ENCODE measurements at places on chromosomes 2 and 18.

GRCh38 chr2:232901736-232902578 lies 31.9 kb downstream of the SNORC start:
- DNase-seq, result no peak

- DNase-seq, result no peak
Measured at GRCh38 chr18:74528478-74528877, 5.8 kb upstream of the CNDP1 start.

DNA sequence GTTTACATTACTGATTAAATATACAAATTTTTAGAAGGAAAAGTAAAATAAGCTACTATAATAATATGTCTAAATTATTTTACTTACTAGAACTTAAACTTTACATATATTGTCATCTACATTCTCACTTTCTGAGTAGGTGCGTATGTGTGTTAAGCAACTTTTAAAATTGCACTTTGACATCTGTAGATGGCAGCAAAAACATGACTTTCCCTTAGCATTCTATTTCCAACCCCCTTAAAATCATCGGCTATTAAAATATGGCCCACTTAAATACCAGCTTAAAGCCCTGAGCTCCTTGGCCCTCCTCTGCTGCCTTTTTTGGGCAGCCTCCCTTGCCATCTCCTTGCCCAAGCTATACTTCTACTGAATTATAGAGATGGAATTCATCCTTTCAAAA lies 78.0 kb downstream of the UPP2 start:
- DNase-seq, result no peak

DNA sequence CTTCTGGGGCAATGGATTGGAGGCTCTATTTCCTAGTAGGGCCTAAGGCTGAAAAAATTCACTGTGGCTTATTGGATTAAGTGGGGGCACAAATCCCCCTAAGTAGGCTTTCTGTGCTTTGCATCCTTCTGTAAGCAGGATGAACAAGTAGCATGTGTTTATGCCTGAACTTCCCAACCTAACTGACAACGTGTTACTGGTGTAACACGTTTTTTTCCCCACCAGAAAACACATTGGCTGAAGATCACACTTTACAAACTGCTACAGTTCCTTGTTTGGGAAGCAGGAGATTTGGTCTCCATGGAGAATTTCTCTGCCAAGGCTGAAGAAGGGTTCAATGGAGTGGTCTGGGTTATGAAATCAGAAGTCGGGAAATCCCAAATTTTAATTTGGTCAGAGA lies 7.2 kb upstream of the ITGA6 start:
- DNase-seq, result no peak

DNA sequence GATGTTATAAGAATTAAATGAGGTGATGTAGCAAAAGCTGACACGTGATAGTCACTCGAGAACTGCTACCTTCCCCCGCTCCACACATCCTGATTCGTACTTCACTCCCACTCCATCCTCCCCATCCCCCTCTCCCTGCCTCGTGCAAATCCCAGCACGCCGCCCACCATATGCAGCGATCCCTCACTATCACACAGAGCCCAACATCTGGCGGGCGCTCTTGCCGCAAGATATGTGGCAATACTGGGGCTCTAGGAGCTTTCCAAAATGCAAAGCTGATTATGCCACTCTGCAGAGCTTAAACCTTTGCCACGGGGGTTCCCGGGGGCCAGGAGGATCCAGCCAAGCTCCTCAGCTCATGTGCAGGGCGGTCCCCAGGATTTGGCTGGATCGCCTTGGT lies 37.4 kb downstream of the DNMT3A start:
- DNase-seq, result no peak

GRCh38 chr2:117537032-117537431 lies 277.5 kb upstream of the DDX18 start:
- no peak for DNase-seq

DNA sequence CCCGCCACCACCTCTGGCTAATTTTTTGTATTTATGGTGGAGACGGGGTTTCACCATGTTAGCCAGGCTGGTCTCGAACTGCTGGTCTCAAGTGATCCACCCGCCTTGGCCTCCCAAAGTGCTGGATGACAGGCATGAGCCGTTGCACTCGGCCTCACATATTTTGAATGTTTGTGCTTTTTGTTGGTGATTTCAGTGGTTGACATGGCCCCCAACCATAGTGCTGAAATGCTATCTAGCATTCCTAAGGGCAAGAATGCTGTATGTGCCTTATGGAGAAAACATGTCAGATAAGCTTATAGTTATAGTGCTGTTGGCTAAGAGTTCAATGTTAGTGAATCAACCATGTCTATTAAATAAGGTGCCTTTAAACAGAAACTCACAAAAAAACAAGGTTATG lies 8.9 kb downstream of the ZAP70 start:
- DNase-seq, result no peak

DNA sequence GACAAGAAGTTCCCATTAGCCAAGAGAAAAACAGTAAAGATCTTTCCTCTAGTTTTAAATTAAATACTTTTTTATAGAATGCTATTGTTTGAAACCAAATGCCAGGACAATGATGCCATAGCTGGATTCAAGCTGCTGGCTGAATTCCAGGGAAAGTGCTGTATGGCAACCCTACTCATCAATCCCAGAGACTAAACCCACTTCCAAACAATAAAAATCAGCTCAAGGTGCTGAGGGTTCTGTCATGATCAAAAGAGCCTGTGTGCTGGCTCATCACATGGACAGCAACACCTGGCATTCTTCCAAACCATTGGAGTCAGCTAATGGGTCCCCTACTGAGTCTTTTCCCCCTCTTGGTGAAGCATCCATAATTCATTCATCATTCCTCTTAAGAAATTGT lies 53.7 kb upstream of the PARD3B start:
- DNase-seq, result no peak

- DNase-seq, result no peak
Measured at GRCh38 chr2:112087346-112088020, 32.4 kb downstream of the TMEM87B start.

DNA sequence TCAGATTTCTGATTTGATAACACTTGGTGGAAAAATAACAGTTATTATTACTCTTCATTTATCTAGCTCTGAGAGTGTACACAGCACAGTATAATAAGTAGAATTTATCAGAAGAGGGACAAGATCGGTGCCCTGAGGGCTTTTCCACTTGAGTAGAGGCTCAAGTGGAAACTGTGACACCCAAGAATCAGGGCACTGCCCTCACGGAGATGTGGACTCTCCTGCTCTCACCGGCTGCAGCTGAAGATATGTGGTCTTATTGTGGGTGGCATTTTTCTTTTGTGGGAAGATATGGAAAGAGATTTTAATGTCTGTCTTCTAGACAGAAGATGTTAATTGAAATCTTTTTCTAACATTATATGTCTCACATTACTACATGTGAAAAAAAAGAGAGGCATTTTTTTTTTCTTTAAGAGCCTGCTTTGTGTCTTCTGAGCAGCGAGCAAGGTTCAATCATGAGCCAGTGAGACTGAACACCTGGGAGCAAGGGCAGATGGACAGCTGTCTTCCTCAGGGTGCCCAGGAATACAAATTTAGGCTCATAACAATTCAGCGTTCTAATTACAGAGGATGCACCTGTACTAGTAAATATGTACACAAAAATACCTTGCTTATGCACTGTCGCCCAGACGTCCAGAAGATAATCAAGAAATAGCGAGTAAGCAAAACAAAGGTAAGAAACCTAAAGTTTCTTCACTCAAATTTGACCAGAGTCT lies 1098.2 kb upstream of the FANCL start:
- no peak for DNase-seq

- DNase-seq, result no peak
Measured at GRCh38 chr2:237452861-237453260, 34.2 kb upstream of the MLPH start.

GRCh38 chr2:129698593-129698992 lies 280.9 kb upstream of the RAB6C start:
- no peak for DNase-seq

- DNase-seq, result no peak
Measured at GRCh38 chr2:31038385-31038784, 99.9 kb downstream of the GALNT14 start.

GRCh38 chr2:201969241-201969937 lies 64.3 kb upstream of the FZD7 start:
- no peak for DNase-seq

GRCh38 chr2:128385365-128385764 lies 66.7 kb upstream of the HS6ST1 start:
- DNase-seq, result no peak

- DNase-seq, result no peak
Measured at GRCh38 chr18:424071-424661, 76.3 kb downstream of the COLEC12 start.

- no peak for DNase-seq
Measured at GRCh38 chr2:198297350-198297749, 493.0 kb downstream of the PLCL1 start.

DNA sequence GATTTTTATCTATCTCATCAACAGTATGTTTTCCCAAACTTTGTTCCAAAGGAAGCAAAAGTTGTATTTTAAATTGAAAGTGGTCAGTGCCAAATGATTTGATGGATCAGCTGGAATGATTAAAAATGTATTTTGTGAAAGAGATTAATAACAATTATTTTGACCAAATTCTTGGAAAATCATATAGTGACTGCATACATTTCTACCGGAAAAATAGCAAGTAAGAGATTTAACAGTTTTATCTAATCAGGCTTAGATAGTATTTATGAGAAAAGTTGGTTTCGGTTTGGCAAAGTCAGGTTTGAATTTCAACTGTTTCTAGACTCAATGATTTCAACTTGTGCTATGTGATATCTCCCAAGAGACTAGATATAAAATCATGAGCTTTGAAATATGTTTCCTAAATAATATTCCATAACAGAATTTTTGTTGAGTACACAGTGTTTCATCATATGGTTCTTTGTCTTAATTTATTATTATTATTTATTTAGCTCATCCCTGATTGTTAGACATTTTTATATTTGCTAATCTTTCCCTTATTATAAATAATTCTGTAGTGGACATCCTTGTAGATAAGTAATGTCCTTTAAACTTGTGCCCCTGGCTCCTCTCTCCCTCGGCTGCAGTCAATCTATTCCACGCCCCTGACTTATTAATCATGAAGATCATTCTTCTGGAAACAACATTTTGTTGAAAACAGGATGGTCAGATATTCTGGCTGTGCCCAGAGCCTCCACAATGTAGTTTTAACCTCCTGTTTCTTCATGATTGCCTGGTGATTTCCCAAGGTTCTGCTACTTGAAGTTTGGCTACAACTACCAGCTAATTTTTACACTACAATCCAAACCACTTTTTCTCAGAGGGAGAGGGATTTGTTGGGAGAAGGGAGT lies 520.7 kb upstream of the TCF4 start:
- DNase-seq, result no peak

- DNase-seq, result no peak
Measured at GRCh38 chr18:32213693-32214092, 23.9 kb downstream of the MEP1B start.

DNA sequence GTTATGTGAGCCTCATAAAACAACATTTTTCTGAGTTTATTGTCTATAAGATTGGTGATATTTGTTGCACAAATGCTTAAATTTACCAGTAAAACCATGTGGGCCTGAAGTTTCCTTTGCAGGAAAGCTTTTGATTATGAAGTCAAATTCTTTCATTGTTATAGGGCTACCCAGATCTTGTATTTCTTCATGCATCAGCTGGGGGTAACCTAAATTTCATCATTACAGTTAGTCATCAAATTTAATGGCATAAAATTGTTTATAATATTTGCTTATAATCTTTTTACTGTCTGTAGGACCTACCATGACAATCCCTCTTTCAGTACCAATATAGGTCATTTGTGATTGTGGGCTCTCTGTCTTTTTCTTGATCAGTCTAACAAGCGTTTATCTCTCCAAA lies 47.8 kb downstream of the SMAD2 start:
- no peak for DNase-seq

DNA sequence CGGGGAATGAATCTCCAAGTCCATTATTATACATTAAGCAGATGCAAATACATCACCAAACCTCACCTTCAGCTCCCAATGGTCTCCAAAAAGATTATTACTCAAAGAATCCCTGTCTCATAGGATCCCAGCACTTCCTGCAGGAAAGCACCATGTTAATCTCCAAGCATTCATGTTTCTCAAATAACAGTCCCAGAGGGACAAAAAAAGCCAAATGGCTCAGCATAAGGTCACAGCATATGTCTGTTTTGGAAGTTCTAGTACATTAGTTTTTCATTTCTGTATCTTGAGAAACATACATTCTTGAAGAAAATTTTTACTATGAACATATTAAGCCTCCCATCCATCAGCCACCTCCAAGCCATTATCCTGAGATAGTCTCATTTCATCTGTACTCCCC lies 103.3 kb downstream of the METTL4 start:
- no peak for DNase-seq

DNA sequence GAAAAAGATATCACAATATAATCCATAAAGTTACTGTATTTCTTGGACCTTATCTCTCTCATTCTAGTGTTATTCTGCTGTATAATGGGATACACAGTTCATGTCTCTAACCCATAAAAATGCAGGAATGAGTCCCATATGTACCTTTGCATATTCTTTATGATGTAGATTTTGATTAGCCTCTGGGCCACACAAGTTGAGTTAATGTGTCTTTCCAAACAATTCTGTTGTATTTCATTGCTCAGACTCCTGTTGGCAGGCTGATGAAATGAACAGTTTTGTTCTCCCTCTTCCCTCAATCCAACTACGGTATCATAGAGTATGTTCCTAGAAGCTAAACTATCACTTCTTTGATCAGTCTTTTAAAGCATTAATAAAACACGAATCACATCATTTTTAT lies 113.2 kb upstream of the SATB2 start:
- no peak for DNase-seq

GRCh38 chr18:24014986-24015638 lies 558 bp downstream of the TTC39C start:
- peak; percentile 29 for DNase-seq

GRCh38 chr2:229340086-229340760 lies 69.1 kb upstream of the PID1 start:
- DNase-seq, result no peak

DNA sequence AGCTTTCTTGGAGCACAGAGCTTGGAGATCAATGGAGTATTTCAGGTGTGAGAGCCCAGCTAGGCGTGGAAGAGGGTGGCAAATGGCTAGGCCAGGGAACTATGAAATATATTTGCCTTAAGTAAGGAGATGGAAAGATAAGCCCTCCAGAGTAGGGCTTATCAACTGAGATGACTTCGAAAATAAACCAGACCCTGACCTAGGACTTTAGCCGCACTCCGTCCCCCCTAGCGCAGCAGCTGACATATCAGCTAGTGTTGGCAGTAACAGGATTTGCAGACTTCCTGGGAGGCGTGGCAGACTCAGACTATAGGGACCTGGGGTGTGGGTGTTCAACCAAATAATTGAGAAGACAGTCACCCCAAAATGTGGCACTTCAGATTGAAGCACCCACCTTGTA lies 127.7 kb upstream of the EPAS1 start:
- no peak for DNase-seq

GRCh38 chr2:43221124-43221762 lies 5.2 kb downstream of the ZFP36L2 start:
- DNase-seq, result no peak

DNA sequence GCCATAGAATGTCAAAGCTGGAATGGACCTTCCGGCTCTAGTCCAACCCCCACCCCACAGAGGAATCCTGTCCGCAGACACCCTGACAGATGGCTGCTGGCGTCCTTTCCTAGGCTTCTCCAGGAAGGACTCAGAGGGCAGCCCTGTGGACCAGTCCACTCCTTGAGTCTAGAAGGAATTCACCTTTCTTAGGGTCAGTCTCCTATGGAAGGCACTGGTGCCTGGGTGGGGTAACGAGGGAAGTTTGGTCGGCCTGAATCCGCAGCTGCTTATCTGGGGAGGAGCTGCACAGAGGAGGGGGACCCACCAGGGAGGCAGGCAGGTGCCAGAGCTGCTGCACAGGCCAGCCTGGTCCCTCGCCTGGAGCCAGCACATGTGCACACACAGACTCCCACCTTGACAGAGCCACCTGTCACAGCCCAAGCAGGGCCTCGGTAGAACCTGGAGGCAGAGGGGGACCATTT lies 2.5 kb downstream of the DNMT3A start:
- no peak for DNase-seq

- no peak for DNase-seq
Measured at GRCh38 chr2:20623741-20624155, 27.1 kb downstream of the HS1BP3 start.
